MG63 (cell line): ENCODE measurements at places on chromosomes 2 and 18. TPM values are rescaled to one million over a fixed set of nuclear protein-coding genes. Genes with fewer than 3 reads are reported as not detected.

- DNase-seq, result no peak
These were observed 274.0 kb upstream of the FAM98A start for GRCh38 chr2:33873076-33873605.

GRCh38 chr2:110180036-110180435 is 24.8 kb downstream of the NPHP1 start:
- DNase-seq, result no peak

GRCh38 chr2:48114256-48114655 is 208.0 kb upstream of the FBXO11 start:
- DNase-seq, result peak; percentile 5

- DNase-seq, result no peak
These were observed 311.0 kb upstream of the THUMPD2 start for GRCh38 chr2:40090044-40090443.

GRCh38 chr2:29644949-29645348 is 276.4 kb downstream of the ALK start:
- no peak for DNase-seq

Gene POTEI
- 0.10 and 0.13 TPM in 2 replicates for total RNA-seq

Gene AFF3
- 1.9 and 6.1 TPM in 2 replicates for total RNA-seq
